WTC11 (cell line): ENCODE measurements at places on chromosomes 3 and 15.

- peak; percentile 85 for DNase-seq
Observed at GRCh38 chr15:40310001-40310959, 2.5 kb upstream of the PLCB2 start.

GRCh38 chr3:36403661-36404060 lies 23.4 kb downstream of the STAC start:
- no peak for DNase-seq

GRCh38 chr3:194129581-194130133 lies 6.3 kb upstream of the HES1 start:
- peak; percentile 61 for DNase-seq

- DNase-seq: no peak
Observed at GRCh38 chr3:87359826-87360225, 83.4 kb upstream of the POU1F1 start.

- no peak for DNase-seq
Observed at GRCh38 chr3:55461896-55462295, 25.2 kb downstream of the WNT5A start.

- DNase-seq: no peak
Observed at GRCh38 chr3:62562017-62562416, 188.7 kb upstream of the FEZF2 start.
